ENCODE measurements at places on chromosomes 16 and 17.

- no peak overlapping the region for H3K4me3 ChIP-seq
- H3K27me3 ChIP-seq, result no peaks in the 10 kb centered on the region
- peaks cover 24% of the 10 kb centered on the region for H3K4me1 ChIP-seq
- no peak overlapping the region for H3K27ac ChIP-seq
- peaks cover 15% of the 10 kb centered on the region for H3K36me3 ChIP-seq
- peak; percentile 43 for DNase-seq
Measured at GRCh38 chr17:4365628-4366326, 698 bp downstream of the UBE2G1 start.

- peaks cover 3% of the 10 kb centered on the region for H3K4me1 ChIP-seq
- H3K27ac ChIP-seq, result no peak within 1 kb of the TSS
- H3K27me3 ChIP-seq, result peaks cover 58% of the 10 kb centered on the region
- no peaks in the 10 kb centered on the region for H3K36me3 ChIP-seq
- DNase-seq, result peak; percentile 70
Measured at GRCh38 chr17:9021158-9021991, at the start of gene NTN1. Gene NTN1 (plus strand): TSS chr17:9021510. CDS start chr17:9022374, 864 bp downstream.

- peaks cover 18% of the 10 kb centered on the region for H3K36me3 ChIP-seq
- peak overlapping the region; percentile 99 for H3K27ac ChIP-seq
- no peaks in the 10 kb centered on the region for H3K27me3 ChIP-seq
- H3K4me1 ChIP-seq, result peaks cover 40% of the 10 kb centered on the region
Measured at GRCh38 chr17:42016411-42016831, 818 bp downstream of the DNAJC7 start.

DNA sequence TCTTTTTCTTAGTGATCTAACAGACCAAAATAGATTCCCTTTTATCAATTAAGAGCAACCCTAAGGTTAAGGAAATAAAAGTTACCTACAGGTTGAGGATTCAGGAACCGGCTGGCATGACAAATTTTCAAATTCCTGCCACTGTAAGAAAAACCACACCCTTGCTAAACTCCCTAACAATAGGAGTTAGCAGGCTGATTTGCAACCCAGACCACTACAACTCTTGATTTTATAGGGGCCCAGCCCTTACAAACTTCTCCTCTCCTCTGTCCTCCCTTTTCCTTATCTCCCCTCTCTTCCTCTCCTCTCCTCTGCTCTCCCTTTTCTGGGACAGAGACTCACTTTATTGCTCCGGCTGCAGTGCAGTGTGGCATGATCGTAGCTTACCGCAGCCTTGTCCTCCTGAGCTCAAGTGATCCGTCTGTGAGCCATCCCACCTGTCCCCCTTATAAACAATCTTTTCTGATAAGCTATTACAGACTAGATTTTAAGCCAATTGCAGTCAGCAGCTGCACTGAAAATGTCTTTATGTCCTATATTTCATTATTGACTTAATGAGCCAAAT lies 418.9 kb downstream of the CDH8 start:
- no peak overlapping the region for H3K27ac ChIP-seq
- H3K36me3 ChIP-seq, result no peaks in the 10 kb centered on the region
- DNase-seq, result no peak
- no peak overlapping the region for H3K4me3 ChIP-seq
- H3K27me3 ChIP-seq, result no peaks in the 10 kb centered on the region

- DNase-seq, result no peak
- peaks cover 31% of the 10 kb centered on the region for H3K36me3 ChIP-seq
- H3K4me3 ChIP-seq, result no peak overlapping the region
- no peak overlapping the region for H3K27ac ChIP-seq
- no peaks in the 10 kb centered on the region for H3K27me3 ChIP-seq
Measured at GRCh38 chr16:53071748-53072301, 17.0 kb downstream of the CHD9 start.

DNA sequence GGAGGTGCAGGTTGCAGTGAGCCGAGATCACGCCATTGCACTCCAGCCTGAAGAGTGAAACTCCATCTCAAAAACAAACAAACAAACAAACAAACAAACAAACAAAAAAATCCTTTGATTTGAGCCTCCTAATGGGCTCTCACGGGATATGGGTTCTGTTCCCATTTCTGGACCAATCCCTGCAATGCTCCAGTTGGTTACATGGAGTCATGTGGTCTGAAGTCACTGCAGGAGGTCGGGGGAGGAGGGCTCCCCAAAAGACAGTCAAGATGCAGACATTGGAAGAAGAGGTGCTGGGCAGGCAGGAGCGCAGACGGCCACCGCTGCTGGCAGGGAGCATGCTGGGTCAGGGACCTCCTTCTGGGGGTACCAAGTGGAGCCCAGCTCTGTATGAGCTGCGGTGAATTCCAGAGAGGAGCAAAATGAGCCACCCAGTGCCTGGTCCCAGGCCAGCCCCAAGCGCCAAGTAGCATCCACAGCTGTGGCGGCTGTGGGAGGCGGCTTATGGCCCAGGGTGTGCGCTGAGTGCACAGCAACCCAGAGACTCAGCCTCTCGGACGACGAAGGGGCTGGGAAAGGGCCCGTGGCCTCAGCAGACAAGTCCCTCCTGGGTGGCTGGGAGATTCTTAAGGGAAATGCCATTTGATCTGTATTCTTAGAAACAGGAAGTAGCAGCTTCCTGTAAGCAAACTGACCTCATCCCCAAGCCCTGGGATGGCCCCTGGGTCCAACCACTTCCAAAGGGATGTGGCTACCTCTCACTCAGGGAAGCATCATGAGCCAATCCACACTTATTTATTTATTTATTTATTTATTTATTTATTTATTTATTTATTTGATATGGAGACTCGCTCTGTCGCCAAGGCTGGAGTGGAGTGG lies 19.6 kb upstream of the ATP2A3 start:
- H3K4me3 ChIP-seq, result no peak overlapping the region
- no peak overlapping the region for H3K27ac ChIP-seq
- DNase-seq, result no peak
- peaks cover 8% of the 10 kb centered on the region for H3K4me1 ChIP-seq
- peaks cover 2% of the 10 kb centered on the region for H3K27me3 ChIP-seq
- no peaks in the 10 kb centered on the region for H3K36me3 ChIP-seq

GRCh38 chr16:53832896-53833544 lies 129.1 kb downstream of the FTO start:
- H3K4me1 ChIP-seq, result peaks cover 4% of the 10 kb centered on the region
- H3K4me3 ChIP-seq, result no peak overlapping the region
- no peak overlapping the region for H3K27ac ChIP-seq
- DNase-seq, result no peak

- peak overlapping the region; percentile 97 for H3K4me3 ChIP-seq
- H3K36me3 ChIP-seq, result peaks cover 14% of the 10 kb centered on the region
- H3K4me1 ChIP-seq, result peaks cover 46% of the 10 kb centered on the region
Measured at GRCh38 chr17:42274812-42275526, 1.2 kb downstream of the STAT5B start.

DNA sequence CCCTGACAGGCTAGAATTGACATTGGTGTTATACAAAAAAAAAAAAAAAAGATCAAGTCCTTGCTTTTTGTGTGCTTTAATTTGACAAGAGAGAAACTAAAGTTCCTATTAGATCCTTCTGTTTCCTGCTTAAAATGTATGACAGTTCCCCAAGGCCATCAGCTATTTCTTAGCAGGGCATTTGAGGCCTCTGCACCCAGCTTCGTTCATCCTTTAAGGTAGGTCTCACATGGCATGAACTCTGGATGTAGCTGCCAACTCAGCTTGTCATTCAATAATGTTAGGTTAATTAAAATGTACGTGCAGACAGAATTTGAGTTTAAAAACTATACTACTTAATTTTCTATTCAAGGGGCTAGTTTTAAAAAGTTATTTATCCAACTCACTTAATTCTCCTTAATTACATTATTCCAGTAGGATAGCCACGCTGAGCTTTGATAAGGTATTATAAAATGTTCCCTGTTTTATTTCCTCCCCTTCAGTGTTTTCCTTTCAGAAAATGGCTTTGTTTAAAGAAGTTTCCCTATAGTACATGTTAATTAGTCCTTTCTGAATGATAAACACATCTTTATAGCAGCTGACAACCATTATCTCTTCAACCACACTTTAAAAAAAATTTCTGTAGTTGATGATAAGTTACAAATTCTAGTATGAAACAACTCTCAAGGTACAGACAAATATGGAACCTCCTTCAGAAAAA lies 1.2 kb upstream of the RFFL start:
- H3K27me3 ChIP-seq, result no peaks in the 10 kb centered on the region
- DNase-seq, result no peak

DNA sequence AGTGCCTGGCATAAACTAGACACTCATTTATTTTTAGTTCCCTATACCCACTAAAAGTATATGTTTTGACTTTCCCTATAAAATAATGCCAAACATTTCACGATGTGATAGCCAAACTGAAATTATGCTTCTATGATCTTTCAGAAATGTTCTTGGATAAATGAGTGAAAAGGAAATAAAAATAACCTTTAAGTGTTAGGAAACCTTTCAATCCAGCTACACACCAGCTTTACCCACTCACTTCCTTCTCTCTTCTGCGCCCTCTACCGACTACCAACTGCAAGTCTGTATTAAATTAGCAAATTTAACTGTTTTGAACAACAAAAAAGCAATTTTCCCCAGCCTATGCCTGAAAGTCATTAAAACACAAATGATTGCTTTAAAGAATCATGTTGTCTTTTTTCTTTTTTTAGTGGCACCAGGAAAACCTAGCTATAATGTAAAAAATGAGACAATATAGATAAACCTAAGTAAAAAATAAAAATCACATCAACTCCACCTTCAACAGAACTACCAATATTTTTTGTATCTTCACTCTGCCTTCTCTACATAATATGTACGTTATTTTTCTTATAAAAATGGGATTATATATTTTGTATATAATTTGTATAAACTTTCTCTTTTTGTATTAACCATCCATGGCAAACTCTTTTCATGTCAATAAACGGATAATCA lies 13.2 kb upstream of the TMEM100 start:
- H3K4me1 ChIP-seq, result peaks cover 7% of the 10 kb centered on the region
- H3K27me3 ChIP-seq, result peaks cover 32% of the 10 kb centered on the region
- no peaks in the 10 kb centered on the region for H3K36me3 ChIP-seq
- no peak overlapping the region for H3K4me3 ChIP-seq
- DNase-seq, result no peak
- no peak overlapping the region for H3K27ac ChIP-seq

- H3K4me1 ChIP-seq, result peaks cover 3% of the 10 kb centered on the region
- no peaks in the 10 kb centered on the region for H3K36me3 ChIP-seq
- H3K27me3 ChIP-seq, result no peaks in the 10 kb centered on the region
Measured at GRCh38 chr17:73340093-73340596, 28.3 kb upstream of the CDC42EP4 start.

- H3K27ac ChIP-seq, result no peak overlapping the region
- no peaks in the 10 kb centered on the region for H3K36me3 ChIP-seq
- no peaks in the 10 kb centered on the region for H3K27me3 ChIP-seq
Measured at GRCh38 chr17:10871914-10872313, 34.0 kb upstream of the PIRT start.

GRCh38 chr16:9666834-9667480 lies 515.3 kb downstream of the GRIN2A start:
- H3K4me3 ChIP-seq, result no peak overlapping the region
- no peaks in the 10 kb centered on the region for H3K4me1 ChIP-seq
- H3K27me3 ChIP-seq, result no peaks in the 10 kb centered on the region
- no peak overlapping the region for H3K27ac ChIP-seq
- no peaks in the 10 kb centered on the region for H3K36me3 ChIP-seq

DNA sequence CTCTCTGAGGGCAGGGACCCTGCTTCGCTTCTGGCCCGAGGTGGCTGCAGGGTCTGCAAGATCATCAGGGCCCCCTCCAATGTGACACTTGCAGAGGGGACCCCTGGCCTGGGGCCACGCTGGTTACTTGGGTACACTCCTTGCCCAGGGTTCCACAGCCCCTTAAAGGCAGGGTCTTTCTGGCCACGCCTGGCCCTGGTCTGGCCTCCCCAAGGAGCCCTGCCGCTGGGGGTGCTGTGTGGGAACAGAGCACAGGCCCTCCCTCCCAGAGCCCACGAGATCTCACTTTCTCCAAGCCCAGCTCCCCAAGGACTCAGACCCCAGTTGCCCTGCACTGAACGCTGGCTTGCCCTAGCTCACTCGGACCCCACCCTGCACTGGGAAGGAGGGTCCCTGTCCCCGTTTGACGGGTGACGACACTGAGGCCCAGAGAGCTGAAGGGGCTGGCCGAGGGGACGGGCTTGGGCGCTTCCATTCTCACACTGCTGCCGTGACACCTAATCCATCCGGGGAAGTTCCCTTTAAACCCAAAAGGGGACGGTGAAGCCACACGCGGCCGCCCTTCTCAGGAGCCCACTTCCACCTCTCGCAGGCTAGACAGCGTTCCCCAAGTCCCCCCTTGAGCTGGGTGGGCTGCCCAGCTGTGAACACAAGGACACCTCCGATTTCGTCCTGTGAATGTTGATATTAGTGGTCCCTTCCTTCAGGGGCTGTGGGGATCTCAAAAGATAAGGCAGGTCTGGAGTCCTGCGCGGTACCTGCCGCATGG lies 26.9 kb upstream of the OSGIN1 start:
- H3K27me3 ChIP-seq, result no peaks in the 10 kb centered on the region
- DNase-seq, result no peak
- H3K27ac ChIP-seq, result no peak overlapping the region
- H3K36me3 ChIP-seq, result no peaks in the 10 kb centered on the region

DNA sequence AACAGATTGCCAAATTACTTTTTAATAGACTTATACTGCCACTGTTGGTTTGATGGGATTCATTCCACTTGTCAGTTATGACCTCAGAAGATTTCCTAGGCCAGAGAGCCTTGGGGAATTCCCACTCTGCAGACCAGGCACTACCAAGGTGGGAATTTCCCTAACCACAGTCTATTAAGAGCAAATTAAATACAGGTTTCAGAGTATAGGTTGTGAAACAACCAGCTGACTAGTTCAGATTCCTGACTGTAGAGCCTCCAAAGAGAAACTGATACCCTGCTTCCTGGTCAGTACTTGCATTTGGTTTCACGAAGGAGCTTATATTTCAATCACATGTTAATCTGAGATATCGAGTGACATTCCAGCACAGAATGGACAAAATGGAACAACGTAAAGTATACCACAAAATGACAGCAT lies 186.5 kb downstream of the STX8 start:
- no peak overlapping the region for H3K27ac ChIP-seq
- H3K27me3 ChIP-seq, result no peaks in the 10 kb centered on the region
- H3K4me1 ChIP-seq, result peaks cover 4% of the 10 kb centered on the region
- H3K36me3 ChIP-seq, result peaks cover 8% of the 10 kb centered on the region
- peak; percentile 9 for DNase-seq

All from T-helper 2 cell treated with Interferon-gamma antibody and Interleukin-4, amounts not matched to agents 5 μg/mL and 100 μg/mL, for 36 hours (primary cell).